ENCODE measurements at places on chromosomes 3 and 15.

DNA sequence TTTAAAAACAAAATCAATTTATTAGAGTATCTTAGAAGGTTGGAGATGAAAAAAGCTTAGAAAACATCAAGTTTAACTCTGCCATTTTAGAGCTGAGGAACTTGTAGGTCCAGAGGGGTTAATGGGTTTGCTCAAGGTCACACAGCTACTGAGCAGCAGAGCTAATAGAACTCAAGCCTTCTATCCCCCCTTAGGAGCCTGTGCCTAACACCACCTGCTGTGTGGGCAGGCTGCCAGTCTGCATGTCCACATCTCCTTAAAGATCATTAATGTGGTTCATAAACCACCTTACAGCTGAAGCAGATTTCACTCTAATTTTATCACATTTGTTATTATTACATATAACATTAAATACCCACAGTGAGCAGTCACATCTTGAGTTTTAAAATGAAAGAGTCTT lies 14.1 kb upstream of the SLC35G2 start:
- no peak for DNase-seq

- DNase-seq = no peak
Observed at GRCh38 chr15:60353245-60353920, 44.4 kb downstream of the ANXA2 start.

GRCh38 chr3:71930056-71930991 lies 145.4 kb upstream of the PROK2 start:
- no peak for DNase-seq

- peak; percentile 15 for DNase-seq
Observed at GRCh38 chr3:96700322-96701315, 113.8 kb upstream of the EPHA6 start.

DNA sequence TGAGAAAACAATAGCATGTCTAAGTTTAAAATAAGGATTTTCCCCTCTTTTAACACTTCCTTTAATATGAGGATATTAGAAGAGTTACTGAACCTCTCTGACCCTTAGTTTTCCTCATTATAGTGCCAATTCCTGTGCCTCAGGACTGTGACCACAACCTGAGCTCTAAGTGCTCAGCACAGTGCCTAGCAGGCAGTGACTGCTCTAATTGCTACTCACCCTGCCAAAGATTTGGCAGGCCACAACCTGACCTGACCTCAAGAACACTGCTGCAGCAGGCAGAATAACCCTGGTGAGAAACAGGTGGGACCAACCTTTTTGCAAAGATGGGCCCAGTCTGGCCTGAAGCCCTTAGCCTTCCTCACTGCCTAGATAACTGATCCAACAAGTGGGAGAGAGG lies 35.7 kb downstream of the NBEAL2 start:
- DNase-seq = no peak
